SK-N-DZ (cell line): ENCODE measurements at places on chromosomes 1 and 21.
A peak's percentile ranks its signal among the peaks of the same experiment; 100 is the strongest.

DNA sequence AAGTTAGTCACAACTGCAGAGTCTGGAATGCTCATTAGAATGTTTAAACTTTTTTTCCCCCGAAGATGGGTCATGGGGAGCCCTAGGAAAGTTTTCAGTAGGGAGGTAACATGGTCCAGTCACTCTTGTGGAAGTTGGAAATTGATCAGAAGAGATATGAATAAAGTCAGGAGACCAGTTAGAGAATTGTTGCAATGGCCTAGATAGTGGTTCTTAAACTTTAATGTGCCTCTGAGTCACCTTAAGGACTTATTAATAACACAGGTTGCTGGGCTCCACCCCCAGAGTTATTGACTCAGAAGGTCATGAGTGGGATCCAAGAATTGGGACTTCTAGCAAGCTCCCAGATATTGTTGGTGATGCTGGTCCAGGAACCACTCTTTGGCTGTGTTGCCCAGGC, 3.2 kb upstream of the TFAP2E start:
- no peak for DNase-seq

GRCh38 chr1:60916906-60917305, 165.5 kb upstream of the NFIA start:
- DNase-seq, result peak; percentile 48

- peak; percentile 45 for DNase-seq
These were observed 58.3 kb downstream of the TGFBR3 start for GRCh38 chr1:91827459-91828321.

DNA sequence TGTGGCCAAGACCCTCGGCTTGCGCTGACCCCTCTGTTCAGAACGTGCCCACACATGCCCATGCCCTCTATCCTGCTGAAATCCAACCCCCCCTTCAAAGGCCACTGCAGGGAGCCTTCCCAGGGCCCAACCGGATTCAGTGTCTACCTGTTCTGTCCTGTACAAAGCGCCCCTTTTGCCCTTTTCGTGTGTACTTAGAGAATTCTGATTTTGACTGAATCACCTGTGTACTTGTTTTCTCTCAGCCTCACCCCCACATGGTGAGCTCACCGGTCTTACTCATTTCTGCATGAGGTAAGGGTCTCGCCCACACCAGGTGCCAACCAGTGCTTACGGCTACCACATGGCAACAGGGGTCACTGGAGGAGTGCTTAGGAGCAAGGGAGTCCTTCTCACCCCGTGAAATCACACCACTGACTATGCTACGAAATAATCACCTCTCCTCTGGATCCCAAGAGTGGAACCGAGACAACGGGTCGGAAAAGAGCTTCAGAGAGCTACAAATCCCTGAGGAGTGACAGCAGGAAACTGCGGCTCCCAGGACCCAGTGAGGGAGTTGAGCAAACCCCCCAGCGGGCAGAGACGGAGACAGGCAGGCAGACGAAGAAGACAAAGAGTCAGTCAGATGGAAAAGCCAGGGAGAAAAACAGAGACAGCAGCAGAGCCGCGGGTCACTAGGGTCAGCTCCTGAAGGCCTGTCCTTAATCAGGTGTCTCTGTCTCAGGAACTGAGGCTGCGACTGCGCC, 2.1 kb upstream of the S100A2 start:
- DNase-seq, result no peak

- DNase-seq, result no peak
These were observed 107.6 kb upstream of the SGIP1 start for GRCh38 chr1:66426239-66426853.

GRCh38 chr1:200468264-200469001, 58.6 kb upstream of the ZNF281 start:
- no peak for DNase-seq

GRCh38 chr1:16172964-16173446, 17.1 kb upstream of the EPHA2 start:
- no peak for DNase-seq

- peak; percentile 25 for DNase-seq
These were observed 150.9 kb downstream of the HIVEP3 start for GRCh38 chr1:41767534-41768525.

GRCh38 chr1:192993426-192994085, 65.6 kb downstream of the UCHL5 start:
- DNase-seq, result no peak

- DNase-seq, result no peak
These were observed 74.6 kb upstream of the KCND3 start for GRCh38 chr1:112063781-112064728.

DNA sequence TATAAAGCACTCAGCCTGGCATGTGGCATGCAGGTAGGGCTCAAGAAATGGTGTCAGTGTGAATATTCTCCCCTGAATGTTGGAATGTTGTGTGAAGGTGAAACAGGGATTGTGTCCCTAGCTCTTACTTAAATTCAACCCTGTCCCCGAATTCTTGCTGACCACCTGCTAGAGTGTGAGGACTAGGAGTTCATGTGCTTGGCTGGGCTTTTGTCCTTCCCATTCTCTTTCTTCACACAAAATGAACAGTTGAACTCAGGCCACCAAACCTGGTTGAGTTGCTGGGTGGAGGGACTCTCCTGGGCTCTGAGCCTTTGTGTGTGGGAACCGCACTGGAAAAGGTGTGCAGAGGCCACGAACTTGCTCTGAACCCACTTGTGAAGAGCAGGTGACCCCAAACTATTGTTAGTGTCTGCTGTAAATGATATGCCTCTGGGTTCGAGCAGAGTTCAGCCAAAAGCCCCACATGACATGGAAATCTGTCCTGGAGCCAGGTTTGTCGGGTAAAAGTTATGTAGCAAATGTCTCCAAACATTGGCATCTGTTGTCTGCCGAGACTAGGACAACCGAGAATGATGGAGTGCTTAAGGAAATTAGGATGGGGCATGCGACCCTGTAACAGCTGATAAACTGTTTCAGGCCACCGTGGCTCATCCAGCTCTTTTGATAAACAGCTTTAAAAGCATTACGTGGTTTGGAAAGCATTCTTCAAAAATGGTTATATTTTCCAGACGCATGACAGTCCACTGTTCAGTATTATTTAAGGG, 144.2 kb downstream of the DHRS3 start:
- peak; percentile 5 for DNase-seq

DNA sequence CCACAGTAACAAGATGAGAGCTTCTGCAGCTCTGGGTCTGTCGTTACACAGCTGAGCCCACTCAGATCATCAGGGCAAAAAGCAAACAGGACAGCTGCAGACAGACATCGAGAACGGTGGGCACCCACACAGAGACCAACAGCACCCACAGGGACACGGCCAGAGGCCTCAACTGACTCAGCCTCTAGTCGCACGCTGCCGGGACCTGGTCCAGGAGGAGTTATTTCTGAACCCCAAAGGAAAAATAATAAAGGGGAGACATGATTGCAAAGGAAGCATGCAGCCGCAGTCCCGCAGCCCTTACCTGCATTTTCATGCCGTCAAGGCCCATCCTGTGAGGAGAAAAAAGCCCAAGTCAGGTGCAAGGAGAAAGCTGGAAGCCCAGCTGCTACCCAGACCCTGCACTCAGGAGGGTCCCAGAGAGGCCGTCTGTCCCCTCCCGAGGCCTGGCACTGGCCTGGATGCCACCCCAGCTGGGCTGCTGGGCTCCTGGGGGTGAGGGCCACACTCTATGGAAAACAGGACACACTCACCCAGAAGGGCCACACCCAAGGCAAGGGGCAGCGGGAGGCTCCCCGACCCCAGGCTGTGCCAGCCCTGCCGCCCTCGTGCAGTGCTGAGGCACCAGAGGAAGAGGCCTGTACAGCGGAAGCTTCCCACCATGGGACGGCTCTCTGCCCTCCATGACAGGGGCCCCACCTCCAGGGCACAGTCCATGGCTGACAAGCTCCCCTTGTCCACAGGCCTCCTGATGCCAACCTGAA, 15.7 kb downstream of the LSS start:
- no peak for DNase-seq

GRCh38 chr1:244897476-244898254, 33.3 kb upstream of the HNRNPU start:
- no peak for DNase-seq

DNA sequence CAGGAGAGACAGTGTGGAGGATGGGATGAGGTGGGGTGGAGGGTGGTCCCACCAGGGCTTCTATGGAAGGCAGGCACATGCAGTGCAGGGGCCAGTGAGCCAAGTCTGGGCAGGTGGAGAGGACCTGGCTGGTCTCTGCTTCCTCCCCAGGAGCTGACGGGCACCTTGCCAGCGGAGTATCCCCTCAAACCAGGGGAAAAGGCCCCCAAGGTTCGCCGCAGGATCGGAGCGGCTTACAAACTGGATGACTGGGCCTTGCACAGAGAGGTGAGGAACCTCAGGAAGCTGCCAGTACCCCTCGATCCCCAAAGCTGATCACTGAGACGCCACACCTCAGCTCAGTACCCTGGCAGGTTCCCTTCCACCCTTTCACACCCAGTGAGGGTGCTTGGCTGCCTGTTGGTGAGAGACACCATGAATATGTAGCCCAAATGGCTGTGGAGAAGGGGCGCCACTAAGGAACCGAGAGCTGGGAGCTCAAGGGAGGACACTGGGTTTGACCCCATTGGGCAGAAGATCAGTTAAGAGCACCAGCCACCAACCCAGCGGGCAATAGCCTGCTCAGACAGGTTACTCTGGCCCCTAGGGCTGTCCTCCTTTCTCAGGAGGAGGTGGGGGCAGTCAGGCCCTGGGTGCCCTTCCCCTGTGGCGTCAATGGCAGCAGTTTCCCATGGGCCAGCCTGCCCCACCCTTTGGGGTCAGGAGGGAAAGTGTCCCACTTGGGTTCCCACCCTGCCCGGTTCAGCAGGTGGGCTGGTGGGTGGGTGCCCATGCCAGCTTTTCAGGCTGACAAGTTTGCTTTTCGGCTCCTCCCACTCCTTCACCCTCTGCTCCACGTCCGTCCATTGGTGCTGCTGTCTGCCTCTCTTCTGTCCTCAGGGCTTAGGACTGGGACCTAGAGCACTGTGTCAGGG, 5.5 kb downstream of the INAVA start:
- DNase-seq, result no peak

GRCh38 chr1:69295265-69295664, 272.5 kb upstream of the LRRC7 start:
- DNase-seq, result no peak

GRCh38 chr1:23963617-23964234, 4.1 kb downstream of the PNRC2 start:
- no peak for DNase-seq

DNA sequence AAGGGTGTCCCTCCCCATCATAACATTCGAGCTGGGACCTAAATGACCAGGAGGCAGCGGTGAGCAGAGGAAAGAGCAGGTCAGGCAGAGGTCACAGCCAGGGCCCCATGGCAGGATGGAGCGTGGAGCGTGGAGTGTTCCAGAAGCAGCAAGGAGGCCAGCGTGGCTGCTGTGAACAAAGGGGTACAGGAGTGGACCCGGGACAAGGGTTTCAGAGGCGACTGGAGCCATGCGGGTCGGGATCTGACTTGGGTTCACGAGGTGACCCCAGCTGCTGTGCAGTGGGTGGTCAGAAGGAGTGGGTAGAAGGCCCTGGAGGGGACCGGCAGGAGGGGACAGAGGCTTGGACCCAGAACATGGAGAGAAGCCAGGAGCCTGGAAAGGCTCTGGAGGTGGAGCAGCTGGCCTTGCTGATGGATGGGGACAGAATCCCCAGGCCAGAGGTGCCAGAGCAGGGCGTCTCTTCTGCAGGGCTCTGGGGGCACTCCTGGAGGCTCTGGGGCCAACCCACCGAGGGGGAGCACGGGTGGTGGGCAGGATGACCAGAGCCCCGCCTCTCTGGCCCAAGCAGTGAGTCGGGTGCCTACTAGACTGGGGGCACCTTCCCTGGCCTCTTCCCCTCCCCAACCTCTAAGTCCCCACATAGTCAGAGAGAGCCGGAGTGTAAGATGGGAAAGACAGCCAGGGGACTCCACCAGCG, 2.3 kb downstream of the CHD5 start:
- DNase-seq, result no peak

GRCh38 chr1:241156231-241156965, 200.6 kb downstream of the RGS7 start:
- DNase-seq, result no peak

- no peak for DNase-seq
These were observed 215.1 kb downstream of the ST6GALNAC3 start for GRCh38 chr1:76289692-76290091.

DNA sequence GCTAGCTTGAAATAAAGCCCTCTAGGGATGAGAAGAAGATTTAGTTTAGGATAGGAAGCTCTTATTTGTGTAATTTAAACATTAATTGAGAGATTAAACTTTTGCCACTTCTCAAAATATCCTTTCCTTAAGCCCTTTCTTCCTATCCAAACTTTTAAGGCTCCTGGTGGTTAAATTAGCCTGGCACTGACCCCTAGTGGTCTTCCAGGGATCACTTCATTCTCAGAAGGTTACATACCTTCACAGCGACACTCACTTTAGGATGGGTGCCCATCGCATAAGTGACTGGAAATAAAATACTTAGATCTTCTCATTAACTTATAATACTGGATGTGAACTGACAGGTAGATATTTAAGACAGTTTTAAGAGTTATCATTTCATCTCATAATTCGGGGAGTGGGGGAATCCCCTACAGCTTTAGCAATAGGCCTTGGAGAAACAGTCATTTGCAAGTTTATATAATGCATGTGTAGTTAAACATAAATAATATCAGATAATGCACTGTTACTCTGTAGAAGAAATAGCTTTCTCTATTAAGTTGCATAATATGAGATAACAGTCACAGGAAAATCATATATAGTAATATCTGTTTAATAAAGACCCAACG, 7.4 kb downstream of the LHX9 start:
- DNase-seq, result peak; percentile 42

DNA sequence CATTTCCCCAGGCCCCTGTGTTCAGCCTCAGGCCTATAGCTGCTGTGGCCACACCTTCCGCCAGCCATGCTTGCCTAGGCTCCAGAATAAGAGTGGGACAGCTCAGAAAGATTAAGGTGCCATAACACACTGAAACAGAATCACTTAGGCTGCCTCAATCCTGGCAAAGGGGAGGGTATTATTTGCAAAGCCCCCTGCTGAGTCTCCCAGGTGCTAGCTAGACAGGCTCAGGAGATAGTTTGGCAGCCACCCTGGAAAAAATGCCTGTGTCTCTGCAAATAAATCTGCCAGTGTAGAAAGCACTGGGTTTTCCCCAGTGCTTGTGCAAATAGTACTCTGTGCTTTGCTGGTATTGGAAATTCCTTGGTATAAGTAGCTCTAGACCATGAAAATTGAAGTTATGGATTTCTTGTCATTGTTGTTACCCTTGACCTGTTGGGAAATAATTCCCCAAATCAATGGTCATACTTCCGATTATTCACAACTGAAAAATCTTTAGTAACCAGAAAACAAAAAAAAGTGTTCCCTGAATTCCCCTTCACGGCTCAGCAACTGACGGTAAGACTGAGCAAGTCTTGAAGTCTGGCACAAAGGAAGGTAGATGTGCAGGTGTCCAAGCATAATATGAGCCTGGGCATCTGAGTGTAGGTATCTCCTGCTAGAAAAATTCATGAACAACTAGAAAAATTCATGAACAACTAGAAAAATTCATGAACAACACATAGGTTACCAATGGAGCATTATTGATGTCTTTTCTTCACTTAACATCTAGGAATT, 56.9 kb downstream of the PROX1 start:
- DNase-seq, result no peak

GRCh38 chr1:190022709-190023108, 455.0 kb downstream of the BRINP3 start:
- DNase-seq, result no peak

- DNase-seq, result no peak
These were observed 30.7 kb downstream of the SDCCAG8 start for GRCh38 chr1:243286409-243287122.

- no peak for DNase-seq
These were observed 832.6 kb upstream of the TMPRSS15 start for GRCh38 chr21:19236209-19236608.

GRCh38 chr1:116262207-116262994, 110.6 kb upstream of the ATP1A1 start:
- DNase-seq, result no peak
